ENCODE measurements at places on chromosomes 16 and 17.

DNA sequence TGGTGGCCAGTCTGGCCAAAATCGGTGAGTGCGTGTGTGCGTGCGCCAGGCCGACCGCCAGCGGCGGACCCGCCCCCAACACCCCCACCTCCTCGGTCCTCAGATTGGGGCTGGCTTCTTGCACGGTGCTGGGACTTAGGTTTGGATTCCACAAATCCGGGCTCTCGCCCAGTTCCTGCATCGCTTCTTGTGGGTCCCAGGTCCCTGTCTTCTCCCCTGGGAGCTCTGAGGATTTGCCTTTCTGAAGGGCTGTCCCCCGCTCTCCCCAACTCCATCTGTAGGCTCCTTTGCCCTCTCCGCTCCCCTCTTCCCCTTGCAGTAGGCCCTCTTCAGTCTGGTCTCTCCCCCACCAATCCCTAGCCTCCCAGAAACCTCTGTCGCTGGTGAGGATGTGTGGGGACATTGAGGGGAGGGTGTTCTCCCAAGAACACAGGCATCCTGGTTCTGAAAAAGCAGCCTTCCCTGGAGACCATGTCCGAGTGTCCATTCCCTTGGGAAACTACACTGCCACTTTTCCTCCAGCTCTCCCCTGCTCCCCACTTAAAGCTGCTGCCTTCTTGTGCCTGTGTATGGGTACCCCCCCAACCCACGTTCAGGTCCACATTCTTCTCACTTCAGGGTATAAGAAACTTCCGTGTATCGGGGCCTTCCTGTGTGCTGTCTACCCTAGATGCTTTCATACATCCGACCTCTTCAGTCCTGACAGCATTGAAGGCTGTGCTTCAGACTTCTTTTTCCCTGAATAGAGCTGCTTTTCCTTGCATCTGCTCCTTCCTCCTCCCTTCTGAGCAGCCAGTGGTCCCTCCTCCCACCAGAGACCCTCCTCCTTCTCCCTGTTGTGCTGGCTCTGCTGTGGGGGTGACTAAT lies 632 bp downstream of the SLC9A5 start:
- DNase-seq, result no peak

DNA sequence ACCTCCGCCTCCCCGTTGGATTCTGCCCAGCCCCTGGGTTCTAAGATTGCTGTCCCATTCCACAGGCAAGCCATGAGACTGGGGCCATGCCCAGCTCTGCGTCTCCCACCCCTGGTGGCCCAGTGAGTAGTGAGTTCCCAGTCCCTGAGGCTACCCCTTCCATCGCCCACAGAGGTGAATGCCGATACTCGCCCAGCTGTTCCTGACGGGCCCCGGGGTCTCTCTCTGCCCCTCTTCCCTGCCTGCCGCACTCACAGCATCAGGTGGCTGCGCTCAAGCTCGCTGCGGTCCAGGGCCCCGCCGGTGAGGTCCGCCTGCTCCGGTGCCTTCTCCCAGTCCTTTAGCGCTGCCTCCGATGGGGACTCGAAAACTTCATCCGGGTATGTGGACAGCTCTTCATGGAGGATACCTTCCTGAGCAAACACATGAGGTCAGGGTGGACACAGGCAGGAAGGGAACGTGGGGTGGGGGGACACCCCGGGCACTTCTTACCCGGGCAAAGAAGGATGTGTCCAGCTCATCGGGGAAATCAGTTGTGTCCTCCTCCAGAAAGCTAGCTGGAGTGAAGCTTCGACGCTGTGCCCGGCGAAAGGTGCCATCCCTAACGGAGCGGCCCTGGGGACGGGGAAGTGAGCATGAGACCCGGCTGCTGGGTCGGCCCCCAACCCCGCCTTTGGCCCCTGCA lies 8.8 kb downstream of the SNRNP25 start:
- DNase-seq, result no peak

- DNase-seq, result no peak
These were observed at the start of gene MMP25 for GRCh38 chr16:3045758-3046640. Gene MMP25, plus strand, starts transcription at chr16:3046561. Its CDS starts 357 bp downstream, at chr16:3046918.

DNA sequence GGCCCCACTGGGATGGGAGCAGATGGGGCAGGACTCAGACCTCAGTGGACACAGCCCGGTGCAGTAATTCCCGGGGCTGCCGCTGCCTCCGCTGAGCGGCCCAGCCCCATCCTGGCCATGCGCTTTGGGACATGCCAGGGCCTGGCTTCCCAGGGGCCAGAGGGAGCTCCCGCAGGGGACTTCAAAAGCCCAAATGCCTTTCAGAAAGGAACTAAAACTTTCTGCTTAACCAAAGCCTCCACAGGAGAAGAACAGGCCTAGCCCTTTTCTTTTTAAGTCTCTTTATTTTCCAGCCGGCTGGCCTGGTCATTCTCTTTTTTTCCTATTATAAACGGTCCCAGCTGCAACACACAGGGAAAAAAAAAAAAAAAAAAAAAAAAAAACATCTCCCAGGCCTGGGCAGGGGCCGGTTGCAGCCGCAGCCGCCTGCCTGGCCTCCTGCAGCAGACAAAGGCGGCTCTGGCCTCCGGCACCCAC lies 10.7 kb upstream of the ZNF423 start:
- DNase-seq, result no peak

DNA sequence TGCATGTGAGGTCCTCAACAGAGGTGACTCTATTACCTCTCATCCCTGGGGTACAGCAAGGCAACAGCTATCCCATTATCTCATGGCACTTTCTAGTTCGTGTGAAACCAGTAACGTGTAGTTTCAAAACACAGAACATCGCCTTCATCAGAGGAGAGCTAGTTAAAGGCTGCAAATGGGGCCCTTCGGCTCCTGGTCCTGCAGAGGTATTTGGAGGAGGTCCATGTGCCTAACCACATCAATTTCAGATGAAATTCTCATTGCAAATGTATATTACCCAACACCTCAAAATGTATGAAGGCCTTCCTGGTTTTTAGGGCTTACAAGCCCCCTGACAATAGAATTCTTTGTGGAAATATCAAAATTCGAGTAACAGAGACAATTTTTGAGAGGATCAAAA lies 95.7 kb upstream of the PSMD7 start:
- DNase-seq, result no peak

GRCh38 chr17:6780886-6781285 lies 4.9 kb downstream of the FBXO39 start:
- no peak for DNase-seq

DNA sequence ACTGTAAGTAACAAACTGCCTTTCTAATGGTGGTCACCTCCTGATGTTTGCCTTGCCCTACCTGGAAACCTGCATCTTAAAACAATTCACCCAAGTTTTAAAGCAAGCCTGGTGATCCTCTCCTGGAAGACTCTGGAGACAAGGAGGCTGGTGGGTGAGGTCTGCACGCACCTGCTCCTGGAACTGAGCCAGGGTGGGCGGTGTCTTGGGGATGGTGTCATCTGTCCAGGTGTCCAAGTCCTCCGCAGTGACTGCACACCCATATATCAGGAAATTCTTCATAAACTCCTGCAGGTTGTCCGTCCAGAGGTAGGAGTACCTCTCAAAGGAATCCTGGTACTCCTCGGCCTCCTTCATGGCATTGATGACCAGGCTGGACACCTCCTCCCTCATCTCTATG lies 44.9 kb downstream of the DNAH17 start:
- DNase-seq, result no peak

DNA sequence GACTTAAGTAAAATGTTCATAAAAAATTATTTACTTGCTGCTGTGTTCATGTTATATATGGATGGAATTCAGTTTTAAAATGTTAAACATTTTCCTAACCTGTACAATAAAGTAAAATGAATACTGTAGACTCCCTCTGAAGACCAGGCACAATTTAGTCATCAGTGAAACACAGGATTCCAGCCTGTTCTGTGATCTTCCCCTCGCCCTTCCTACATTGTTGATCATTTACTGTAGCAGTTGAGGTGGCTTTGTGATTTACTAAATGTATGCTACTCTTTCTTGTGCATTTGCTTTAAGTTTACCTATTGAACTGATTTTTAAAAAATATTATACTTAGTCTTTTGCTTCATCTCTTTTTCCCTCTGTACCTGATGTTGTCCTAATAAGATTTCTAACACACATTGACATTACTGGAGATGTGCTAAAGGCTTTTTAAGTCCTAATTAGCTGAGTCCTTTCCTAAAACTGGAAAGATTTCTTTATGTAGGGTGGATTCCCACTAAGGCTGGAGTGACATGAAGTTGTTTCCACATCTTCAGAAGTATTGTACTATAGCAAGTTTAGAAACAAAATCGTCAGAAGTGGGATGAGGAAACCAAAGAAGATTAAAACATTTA lies 38.1 kb downstream of the PHKB start:
- no peak for DNase-seq

GRCh38 chr16:85908889-85909589 lies 10.1 kb downstream of the IRF8 start:
- no peak for DNase-seq

DNA sequence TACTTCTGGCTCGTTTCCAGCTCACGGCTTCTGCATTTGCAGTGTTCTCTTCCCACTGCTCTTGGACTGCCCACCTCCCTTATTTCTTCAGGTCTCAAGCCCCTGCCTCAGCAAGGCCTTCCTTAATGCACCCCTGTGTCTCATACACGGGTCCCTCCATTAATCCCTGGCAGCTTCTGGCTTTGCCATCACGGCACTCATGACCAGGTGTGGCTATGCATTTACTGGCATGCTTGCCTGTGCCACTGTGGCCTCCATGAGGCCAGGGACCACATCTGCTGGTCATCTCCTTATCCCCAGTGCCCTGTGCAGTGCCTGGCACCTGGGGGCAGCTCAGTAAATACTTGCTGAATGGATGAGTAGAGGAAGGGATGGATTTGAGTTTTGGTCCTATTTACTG lies 114.1 kb downstream of the C16orf78 start:
- no peak for DNase-seq

GRCh38 chr17:7043497-7044198 lies at the start of gene SLC16A11:
Gene SLC16A11, minus strand, starts transcription at chr17:7044092. Its CDS starts 579 bp downstream, at chr17:7043513.
- DNase-seq, result no peak

Data from activated CD4-positive, alpha-beta T cell treated with anti-CD3 and anti-CD28 coated beads for 4 hours (primary cell).